ENCODE measurements at places on chromosomes 12 and 14.

DNA sequence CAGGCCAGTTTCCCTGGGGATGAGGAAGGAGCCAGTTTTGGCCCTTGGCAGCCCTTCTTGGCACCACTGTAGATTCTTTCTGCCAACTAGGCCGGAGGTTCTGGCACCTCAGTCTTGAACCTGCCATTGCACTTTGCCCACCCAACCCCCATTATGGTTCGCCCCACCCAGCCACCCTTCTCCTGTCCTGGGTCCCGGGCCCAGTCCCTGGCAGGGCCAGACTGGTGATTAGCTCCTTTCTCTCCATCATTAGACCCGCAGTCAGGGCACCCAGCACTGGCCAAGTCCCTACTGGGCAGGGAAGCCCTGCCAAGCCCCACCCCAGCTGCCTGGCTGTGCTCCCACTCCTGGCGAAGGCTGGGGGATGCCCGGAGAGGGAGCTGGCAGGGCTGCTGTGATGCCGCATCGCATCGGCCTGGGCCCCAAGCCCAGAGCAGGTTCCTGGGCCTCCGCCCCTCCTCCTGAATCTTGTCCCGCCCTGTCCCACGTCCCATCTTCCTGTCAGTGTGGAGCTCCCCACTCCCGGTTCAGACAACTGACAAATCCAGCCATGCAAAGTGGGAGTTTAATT, 9.8 kb downstream of the FAM222A start:
- DNase-seq: no peak

DNA sequence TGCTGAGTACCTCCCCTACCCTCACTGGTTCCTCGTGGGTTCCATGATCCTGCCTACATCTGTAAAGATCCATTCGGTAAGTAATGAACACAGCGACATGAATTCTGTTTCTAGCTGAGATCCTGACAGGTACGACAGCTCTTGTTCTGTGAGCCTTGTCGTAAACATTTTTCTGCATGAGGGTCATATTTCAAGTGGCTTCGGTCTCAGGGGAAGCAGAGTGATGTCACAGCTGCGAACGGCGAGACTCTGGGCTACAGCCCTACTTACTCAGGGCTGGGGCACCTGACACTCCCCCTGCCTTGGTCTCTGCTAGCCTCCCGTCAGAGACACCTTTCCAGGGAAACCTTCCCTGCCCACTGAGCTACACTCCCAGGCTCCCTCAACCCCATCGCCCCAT, 85.8 kb downstream of the RBM19 start:
- no peak for DNase-seq

DNA sequence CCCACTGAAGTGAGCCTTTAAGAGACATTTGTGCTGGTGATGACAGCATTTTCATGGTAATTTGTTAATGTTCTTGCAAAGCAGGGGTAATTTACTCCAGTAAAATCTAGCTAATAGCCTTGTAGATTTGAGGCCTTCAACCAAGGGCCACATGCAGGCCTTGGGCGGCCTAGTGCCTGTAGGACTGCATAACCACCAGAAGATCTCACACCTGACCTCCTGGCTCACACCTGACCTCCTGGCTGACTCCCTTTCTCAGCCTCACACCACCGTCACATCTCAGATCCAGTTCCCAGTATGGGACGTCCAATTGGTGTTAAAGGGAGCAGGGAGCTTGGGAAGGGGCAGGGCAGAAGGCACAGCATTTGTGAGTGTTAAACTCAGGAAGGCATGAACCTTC, 26.9 kb downstream of the C12orf42 start:
- DNase-seq: no peak

DNA sequence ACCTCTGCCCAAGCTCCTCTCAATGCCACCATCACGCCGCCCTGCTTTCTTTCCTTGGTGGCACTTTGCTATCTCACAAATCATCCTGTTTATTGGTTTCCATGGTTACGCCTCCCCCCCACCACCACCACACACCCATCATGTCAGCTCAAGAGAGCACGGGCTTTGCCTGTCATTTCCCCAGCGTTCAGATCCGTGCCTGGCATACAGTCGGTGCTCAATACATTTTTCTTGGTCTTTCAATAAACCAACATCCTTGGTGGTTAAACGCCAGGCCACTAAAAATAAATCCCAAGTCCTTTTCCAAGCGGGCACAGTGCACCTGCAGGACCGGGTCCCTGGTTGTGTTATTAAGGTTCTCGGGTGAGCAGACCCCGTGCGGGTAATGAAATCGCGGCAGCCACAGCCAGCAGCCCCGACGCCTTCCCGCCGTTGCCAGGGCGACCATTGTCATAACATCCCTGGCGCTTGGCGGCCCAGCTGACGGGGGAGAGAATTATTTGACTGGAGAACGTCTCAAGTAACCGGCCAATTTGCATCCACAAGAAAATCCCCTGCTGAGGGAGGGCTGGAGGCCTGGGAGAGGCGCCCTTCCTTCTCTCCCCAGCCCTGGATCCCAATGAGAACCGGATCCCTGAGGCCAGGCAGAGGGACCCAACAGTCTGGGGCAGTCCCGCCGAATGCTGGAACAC, 92.9 kb downstream of the KSR2 start:
- DNase-seq: no peak

GRCh38 chr14:68586896-68587751, 205.7 kb downstream of the ZFP36L1 start:
- DNase-seq: no peak

- DNase-seq: no peak
Measured at GRCh38 chr14:93956514-93957332, 19.6 kb downstream of the ASB2 start.

DNA sequence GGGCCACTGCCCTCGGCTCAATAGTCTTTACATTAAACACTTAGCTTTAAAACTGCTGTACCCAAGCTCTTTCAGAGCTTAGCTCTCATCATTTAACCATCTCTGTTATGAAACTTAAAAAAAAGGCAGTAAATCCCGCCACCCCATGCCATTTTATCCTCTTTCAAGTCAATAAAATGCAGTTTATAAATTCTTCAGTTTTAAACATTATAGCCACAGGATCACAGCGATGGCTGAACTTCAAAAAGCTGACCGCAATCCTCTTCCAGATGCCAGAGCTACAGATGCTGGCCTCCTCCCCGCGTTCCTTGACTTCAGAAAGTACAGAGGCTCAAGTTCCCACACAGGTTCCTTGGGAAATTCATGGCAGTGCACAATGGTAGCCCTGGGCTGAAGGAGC, 4.2 kb downstream of the OR10G3 start:
- DNase-seq: no peak

- peak; percentile 48 for DNase-seq
Measured at GRCh38 chr12:120651821-120652220, 11.4 kb downstream of the CABP1 start.

GRCh38 chr14:97638864-97639263, 841.7 kb downstream of the VRK1 start:
- no peak for DNase-seq

GRCh38 chr14:76918256-76918781, 92.1 kb downstream of the LRRC74A start:
- peak; percentile 70 for DNase-seq

- no peak for DNase-seq
Measured at GRCh38 chr14:31897581-31898186, 179.4 kb upstream of the ARHGAP5 start.

- DNase-seq: no peak
Measured at GRCh38 chr12:6049587-6049986, 74.9 kb downstream of the VWF start.

DNA sequence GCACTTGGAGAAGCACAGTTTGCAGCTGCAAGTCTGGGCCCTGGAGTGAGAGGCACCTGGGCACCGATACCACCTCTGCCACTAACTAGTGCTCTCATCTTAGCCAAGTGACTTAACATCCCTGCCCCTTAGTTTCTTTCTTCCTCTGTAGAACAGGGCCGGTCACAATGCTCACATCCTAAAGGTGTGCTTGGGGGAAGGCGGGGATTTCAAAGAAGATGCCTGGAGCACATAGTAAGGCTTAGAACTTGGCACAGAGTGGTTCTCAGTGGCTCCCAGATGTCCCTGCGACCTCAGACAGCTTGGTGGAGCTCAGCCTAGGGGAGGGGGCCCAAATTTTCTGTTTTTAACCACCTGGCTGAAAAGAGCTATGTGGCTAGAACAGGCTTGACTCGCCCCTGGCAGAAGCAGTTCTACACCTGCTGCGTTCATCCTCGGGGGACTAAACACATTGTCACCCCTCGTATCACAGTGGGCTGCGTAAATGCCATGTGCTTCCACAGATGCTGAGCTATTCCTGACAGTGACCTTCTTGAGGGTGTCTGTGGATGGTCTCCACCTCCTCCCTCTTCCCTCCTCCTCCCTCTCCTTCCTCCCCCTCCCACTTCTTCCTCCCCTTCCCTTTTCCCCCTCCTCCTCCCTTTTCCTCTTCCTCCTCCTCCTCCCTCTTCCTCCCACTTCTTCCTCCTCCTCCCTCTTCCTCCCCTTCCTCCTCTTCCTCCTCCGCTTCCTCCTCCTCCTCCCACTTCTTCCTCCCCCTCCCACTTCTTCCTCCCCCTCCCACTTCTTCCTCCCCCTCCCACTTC, 112.1 kb downstream of the PHETA1 start:
- DNase-seq: no peak

DNA sequence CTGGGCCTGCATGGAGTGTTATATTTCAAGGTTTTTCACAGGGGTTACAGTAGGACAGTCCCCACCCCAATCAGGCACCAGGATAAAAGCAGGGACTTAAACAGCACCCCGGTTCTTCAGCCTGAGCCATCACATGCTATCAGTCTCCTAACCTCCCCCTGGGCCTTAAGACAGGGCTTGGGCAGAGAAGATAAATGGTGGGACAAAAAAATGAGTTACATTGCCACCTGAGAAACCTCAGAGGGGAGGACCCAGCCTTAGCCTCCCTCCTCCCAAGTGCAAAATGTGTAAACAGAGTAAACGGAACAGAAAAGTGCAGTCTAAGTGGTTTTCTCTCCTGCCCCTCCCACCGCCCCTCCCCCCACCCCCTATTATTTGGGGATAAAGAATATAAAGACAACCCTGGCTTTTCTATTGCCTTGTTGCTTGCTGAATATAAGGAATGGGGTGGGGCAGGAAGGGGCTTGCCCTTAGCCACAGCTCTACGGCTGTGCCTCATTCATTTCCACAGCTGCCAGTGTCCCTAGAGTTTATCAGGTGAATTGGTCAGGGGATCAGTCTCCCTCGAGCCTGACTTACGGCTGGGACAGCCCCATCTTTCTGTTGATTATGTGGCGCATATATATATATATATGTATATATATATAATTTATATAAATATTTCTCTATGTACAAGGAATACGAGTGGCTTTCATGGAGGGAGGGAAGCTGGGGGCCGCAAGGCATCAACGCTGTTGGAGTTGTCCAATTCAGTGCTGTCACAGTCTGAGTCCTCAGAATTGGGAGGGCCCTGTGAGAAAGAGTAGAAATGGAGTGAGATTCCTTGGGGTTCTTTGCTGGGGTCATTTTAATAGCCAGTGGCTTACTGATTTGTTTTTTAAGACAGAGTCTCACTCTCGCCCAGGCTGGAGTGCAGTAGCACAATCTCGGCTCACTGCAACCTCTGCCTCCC, 18.5 kb downstream of the MAP3K12 start:
- DNase-seq: no peak

- no peak for DNase-seq
Measured at GRCh38 chr14:105030836-105031396, 10.0 kb upstream of the CDCA4 start.

- DNase-seq: no peak
Measured at GRCh38 chr12:41507286-41507685, 319.2 kb downstream of the PDZRN4 start.

- no peak for DNase-seq
Measured at GRCh38 chr12:65895759-65896656, 71.7 kb downstream of the HMGA2 start.

- no peak for DNase-seq
Measured at GRCh38 chr12:100724071-100724470, 70.5 kb upstream of the ANO4 start.

- DNase-seq: no peak
Measured at GRCh38 chr12:2509137-2509536, 285.6 kb upstream of the FKBP4 start.

- DNase-seq: no peak
Measured at GRCh38 chr12:125201940-125202339, 136.7 kb downstream of the AACS start.

- DNase-seq: no peak
Measured at GRCh38 chr12:10719482-10719881, 3.6 kb downstream of the YBX3 start.

DNA sequence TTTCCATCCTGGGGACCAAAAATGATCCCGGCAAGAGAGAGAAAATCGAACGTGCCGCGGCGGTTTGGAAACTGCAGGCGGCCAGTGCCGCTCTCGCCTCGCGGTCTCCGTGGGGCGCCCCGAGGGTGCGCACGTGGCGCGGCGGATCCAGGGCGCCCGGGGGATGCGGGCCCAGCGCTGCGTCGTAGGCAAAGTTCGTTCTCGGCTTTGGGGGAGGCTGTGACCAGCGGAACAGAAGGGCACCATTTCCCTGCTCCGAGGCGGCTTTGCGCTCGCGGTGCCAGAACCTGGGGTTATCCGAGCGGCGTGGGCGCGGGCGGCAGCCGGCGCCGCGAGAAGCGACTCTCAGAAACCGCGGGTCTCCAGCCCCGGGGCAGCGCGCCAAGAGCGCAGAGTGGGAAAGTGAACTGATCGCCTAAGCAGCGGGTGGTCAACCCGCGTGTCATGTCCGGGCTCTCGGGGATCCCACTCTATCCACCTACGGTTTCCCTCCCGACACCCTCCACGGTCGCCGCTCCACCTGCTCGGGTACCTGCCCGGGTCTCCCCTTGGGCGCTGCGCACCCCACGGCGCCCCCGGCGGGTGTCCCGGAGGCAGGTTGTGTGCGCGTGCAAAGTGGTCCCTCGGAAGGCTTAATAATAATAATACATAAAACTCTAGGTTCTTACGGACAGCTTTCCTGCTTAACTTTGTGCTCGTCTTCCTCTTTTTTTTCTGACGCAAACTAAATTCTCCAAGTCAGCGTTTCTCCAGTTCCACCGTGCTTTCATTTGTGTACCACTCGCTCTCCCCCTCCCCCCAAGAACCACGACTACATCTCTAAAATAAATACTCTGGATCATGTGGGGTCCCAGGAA, 1.2 kb downstream of the ESRRB start:
- DNase-seq: no peak

GRCh38 chr14:89386212-89386886, 30.7 kb downstream of the FOXN3 start:
- no peak for DNase-seq

GRCh38 chr12:92208613-92209121, 63.0 kb upstream of the BTG1 start:
- peak; percentile 38 for DNase-seq

All from HCEC 1CT (cell line).